Muscle of arm (tissue), 14 donors: ENCODE measurements at places on chromosomes 4 and X. TPM values are rescaled to one million over a fixed set of nuclear protein-coding genes. Genes with fewer than 3 reads are reported as not detected.

GRCh38 chrX:69222103-69223090 lies 57.1 kb upstream of the PJA1 start:
- peak; percentile 56 for DNase-seq

GRCh38 chr4:95591278-95591677 lies 42.5 kb upstream of the UNC5C start:
- no peak for DNase-seq

GRCh38 chr4:87499403-87500091 lies 29.6 kb downstream of the SPARCL1 start:
- no peak for DNase-seq

DNA sequence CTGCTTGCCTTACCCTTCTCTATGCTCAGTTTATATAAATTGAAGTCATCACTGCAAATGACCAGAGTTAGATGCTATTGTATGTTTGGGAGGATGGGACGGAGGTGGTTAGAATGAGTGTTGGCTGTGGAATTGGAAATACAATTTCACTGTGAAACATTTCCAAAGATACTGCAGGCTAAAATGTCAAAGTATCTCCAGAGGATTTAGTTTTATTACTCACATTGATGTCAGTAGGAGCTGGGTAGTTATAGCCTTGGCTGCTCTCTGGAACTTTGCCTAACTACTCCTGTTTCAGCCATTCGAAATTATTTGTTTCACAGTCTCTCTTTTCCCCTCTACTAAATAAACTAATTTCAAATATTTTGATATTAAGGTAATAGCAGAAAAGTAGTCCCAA lies 92.6 kb upstream of the PPP3CA start:
- DNase-seq = no peak

DNA sequence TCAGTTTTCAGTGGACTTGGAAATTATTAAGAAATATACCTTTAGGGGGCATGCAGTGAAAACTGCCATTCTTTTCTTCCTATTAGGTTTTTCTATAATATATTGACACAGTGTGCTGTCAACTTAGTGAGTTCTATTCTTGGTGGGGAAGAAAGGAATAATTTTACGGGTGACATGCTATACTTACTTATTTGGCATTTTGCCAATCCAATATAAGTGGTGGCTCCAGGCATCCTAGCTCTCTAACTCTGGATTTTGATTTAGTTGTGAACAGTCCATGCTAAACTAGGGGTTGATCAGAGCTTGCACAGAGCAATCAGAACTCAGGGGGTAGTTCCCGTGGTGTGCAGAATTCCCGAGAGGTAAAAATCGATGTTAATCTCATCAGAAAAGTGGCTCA lies 277.7 kb upstream of the FTHL17 start:
- DNase-seq = no peak

DNA sequence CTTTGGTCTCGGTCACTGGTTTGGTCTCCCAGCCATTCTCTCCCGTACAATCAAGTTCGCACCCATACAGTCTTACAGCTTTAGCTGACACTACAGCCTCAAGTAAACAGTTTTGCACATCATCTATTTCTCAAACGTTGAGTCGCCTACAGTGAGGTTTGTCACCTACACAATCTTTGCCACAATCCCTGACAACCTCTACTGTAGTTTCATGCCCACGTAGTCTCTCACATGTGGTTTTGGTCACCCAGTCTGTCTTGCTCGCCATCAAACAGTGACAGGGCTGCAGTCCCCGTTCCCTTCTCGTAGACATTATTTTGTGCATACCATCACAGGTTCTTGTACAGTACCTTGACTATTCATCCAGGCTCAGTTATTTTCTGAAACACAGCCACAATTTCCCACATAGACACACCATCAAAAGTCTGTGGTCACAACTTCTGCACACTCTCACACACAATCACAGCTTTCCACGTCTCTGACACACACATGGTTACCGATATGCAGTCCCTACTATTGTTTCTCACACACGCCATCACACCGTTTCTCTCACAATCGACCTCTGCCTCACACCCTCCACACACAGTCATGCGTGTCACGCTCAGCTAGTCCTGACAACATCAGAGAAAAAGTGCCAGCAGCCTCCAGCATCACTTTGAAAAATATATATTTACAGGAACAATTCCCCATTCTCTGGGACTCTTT lies 5.3 kb upstream of the CFP start:
- DNase-seq = no peak

GRCh38 chrX:51860679-51861078 lies 32.7 kb upstream of the MAGED1 start:
- peak; percentile 8 for DNase-seq

- no peak for DNase-seq
Measured at GRCh38 chr4:6916069-6916586, 6.5 kb downstream of the TBC1D14 start.

GRCh38 chr4:13525606-13526281 lies 18.6 kb downstream of the NKX3-2 start:
- DNase-seq = no peak

- DNase-seq = no peak
Measured at GRCh38 chrX:31092970-31093638, 21.3 kb upstream of the FTHL17 start.

GRCh38 chrX:9117851-9118250 lies 83.9 kb upstream of the FAM9B start:
- no peak for DNase-seq

DNA sequence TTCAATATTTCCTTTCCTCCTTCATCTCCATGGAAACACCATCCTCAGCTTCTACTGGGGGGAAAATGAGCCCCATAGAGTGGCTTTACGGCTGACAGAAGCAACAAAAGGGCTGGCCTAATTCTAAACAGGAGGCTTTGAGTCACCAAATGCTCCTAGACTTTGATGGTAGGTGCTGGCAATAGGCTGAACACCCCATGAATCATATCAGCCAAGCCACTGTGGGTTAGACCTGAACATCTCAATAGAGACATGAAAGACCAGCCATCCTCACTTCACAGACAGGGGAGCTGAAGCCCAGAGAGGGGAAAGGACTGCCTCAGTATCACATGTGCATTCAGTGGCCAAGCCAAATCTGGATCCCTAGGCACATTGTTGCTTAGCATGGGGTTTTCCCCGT lies 107.6 kb downstream of the AMER1 start:
- DNase-seq = no peak

DNA sequence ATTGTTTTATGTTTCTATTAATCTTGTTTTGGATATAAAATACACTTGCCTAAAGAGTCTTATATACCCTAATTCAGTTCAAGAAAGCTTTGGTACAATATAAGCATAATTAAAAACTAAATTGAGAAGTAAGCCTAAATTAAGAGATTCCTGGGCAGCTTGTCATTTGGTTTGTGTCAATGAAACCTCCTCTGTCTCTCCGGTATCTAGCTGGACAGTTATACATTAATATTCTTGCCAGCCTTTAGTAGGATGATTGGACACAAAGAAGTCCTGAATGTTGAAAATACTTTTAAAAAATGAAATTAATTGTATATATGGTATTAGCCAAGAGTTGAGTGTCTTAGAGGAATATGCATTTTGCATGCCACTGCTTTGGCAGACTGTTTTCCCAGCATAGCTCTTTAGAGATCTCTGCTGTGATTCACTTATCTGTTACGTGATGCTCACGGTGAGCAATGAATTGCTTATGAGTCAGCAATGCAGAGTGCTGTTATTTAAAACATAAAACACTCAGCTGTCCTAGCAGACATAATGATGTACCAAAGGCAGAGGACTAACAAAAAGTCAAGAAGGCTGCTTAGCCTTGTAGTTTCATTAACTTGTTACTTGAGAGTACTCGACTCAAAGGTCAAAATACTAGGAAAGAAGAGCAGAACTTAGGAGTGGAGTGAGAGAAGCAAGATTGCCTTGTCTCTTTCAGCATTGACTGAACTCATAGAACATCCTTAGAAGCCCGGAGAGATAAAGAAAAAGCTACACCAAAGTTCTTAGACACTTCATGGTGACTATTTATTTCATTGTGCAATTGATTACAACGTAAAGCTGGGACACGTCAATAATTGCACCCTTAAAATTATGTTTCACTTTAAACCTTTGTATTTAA lies 1296.1 kb upstream of the PCDH7 start:
- no peak for DNase-seq

GRCh38 chr4:121155893-121156292 lies 8.2 kb downstream of the TNIP3 start:
- no peak for DNase-seq

- DNase-seq = no peak
Measured at GRCh38 chr4:75800972-75801371, 76.6 kb downstream of the USO1 start.

GRCh38 chr4:174423257-174423944 lies 98.9 kb downstream of the HPGD start:
- peak; percentile 26 for DNase-seq

GRCh38 chrX:125492439-125492838 lies 172.8 kb downstream of the TEX13C start:
- no peak for DNase-seq

DNA sequence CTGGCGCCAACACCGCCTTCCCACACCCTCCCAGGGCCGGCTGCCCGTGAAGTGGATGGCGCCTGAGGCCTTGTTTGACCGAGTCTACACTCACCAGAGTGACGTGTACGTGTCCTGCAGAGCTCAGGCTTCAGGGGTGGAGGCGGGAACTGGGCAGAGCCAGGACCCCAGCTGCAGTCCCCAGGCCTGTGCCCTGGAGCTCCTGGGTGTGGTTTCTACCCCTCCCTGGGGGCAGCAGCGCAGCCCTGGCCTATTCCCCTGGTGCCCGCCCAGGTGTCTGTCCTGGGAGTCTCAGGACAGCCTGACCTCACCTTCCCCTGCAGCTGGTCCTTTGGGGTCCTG lies 13.1 kb downstream of the FGFR3 start:
- DNase-seq = no peak

GRCh38 chr4:31929676-31930345 lies 1209.6 kb downstream of the PCDH7 start:
- peak; percentile 35 for DNase-seq

GRCh38 chr4:70518716-70519115 lies 347 bp downstream of the AMTN start:
- no peak for DNase-seq

- no peak for DNase-seq
Measured at GRCh38 chrX:7062276-7062675, 85.2 kb upstream of the STS start.

The GLUD2 gene
- 2.0 TPM for polyA plus RNA-seq

The EPGN gene
- polyA plus RNA-seq = 0.53 TPM

The NUP54 gene
- polyA plus RNA-seq = 51.7 TPM

The EREG gene
- 0.08 TPM for polyA plus RNA-seq

The MAGEA1 gene
- polyA plus RNA-seq = not detected

The MMAA gene
- polyA plus RNA-seq = 7.1 TPM

The CT45A2 gene
- not detected for polyA plus RNA-seq

The CYP2U1 gene
- polyA plus RNA-seq = 6.1 TPM

The ART3 gene
- 43.0 TPM for polyA plus RNA-seq

The BMPR1B gene
- 24.5 TPM for polyA plus RNA-seq

The UGT2B11 gene
- not detected for polyA plus RNA-seq

The FAM9B gene
- 0.25 TPM for polyA plus RNA-seq

The ZGRF1 gene
- 5.4 TPM for polyA plus RNA-seq

The HUWE1 gene
- polyA plus RNA-seq = 86.4 TPM

The CT45A3 gene
- not detected for polyA plus RNA-seq
